ENCODE measurements at places on chromosomes 13 and 19.

DNA sequence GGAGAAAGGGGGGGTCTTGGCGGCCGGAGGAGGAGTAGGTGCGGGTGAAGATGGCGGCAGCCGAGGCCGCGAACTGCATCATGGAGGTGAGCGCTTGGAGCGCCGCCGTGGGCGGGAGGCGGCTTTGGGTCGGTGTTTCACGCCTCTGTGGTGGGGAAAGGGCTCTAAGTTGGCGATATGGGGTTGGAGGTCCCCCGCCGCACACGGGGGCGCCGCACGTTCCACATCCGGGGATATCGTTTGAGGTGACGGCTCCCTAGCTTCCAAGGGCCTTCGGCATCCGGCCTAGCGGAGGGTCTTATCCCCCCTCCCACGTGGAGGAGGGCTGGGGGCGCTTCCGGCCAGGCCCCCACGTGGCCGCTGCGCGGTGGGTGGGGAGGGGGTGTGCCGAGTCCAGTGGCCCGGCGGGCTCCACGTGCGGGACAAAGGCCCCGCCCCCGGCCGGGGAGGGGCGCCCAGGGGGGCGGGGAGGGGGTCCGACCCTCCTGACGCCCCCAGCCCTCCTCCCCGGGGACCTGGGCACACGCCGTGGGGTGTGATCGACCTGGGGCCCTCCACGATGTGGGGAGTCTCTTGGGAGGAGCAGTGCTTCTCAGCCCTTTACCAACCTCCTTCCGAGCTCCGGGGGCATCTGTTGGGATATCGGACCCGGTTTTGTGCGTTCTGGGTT, at the start of gene PRMT1:
TSS of gene PRMT1 (plus strand) at position 41 of the 670 bp plus-strand sequence. CDS start at position 51, 10 bp downstream.
- DNase-seq = peak; percentile 64

- no peak for DNase-seq
Observed at GRCh38 chr13:98214707-98215106, 37.6 kb upstream of the RNF113B start.

- DNase-seq = peak; percentile 90
Observed at GRCh38 chr19:51338563-51339312, 3.2 kb downstream of the VSIG10L start.

DNA sequence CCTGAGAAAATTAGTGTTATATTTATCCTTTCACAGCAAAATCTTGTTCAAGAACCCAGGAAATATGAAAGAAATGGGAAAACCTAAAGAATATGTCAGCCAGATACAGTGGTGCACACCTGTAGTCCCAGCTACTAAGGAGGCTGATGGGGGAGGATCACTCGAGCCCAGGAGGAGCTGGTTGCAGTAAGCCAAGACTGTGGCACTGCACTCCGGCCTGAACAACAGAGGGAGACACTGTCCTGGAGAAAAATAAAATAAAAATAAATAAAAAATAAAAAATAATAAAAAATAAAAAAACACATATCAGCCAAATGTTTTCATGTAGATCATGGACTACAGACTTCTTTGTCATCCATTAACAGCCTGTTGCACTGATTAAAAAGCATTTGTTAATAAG, 244.8 kb upstream of the KLHL1 start:
- DNase-seq = no peak

DNA sequence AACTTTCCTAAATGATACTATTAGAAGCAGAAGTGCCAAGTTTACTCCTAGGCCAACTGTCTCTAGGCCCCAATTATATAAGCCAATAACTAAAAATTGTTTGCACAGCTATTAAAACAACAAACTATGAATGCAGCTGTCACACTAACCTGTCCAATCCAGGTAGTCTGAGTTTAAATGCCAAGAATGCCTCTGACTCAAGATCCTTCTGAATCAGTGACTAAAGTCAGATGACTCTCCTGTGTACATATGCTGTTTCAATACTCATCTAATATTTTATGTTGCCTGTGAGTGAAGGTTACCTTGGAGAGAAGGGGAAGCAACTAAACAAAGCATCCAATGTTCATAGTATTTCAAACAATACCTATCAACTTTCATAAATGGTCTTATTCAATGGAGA, 257.0 kb downstream of the ENOX1 start:
- no peak for DNase-seq

- DNase-seq = no peak
Observed at GRCh38 chr13:46296921-46297320, 85.2 kb downstream of the LRRC63 start.

DNA sequence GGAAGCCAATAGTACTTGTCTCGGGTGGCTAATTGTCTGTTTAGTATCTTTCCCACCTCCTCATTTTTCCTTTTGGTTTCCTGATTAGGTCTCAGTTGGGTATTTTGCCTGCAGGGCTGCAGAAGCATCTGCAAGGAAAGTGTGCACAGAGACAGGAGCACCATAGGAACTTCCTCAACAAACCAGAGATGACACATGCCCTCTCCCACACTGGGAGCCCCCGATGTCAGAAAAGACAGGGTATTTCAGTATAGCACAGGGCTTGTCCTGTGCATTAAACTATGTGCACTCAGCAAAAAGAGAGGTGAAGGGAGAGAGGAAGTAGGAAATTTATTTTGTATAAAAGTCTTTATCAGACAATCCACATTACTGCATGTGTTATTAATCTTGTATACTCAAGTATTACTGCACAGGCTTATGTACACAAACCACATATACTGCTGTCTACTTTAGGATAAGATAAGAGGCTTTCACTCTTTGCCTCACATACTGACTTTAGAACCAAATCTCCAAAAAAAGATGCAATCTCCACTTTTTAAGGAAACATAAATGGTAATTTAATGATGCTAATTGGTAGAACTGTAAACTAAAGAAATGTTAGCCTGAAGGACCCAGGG, 501.0 kb downstream of the FOXO1 start:
- DNase-seq = no peak

DNA sequence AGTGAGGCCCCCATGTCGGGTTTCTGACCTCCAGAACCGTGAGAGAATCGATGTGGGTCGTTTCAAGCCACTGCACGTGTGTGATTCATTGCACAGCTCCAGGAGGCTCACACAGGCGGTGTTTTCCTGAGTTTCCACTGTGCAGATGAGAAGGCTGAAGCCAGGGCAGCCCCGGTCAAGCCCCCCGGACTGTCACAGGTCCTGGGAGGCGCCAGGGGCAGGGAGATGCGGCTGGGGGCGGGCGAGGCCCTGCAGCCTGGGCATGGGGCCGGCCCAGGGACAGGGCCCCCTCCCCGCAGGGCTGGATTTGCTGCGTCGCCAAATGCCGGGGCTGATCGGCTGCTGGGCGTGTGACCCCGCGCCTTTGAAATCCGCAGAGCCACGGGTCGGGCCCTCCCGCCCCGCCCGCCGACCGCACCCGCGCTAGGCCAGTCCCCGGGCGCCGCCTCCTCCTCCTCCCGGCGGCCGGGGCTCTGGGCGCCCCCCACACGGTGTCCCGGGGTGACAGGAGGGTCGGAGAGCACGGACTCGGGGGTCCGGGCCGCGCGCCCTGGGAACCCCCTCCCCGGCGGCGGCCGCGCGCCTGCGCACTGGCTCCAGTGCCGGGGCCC, 9.9 kb upstream of the MKNK2 start:
- DNase-seq = peak; percentile 42

DNA sequence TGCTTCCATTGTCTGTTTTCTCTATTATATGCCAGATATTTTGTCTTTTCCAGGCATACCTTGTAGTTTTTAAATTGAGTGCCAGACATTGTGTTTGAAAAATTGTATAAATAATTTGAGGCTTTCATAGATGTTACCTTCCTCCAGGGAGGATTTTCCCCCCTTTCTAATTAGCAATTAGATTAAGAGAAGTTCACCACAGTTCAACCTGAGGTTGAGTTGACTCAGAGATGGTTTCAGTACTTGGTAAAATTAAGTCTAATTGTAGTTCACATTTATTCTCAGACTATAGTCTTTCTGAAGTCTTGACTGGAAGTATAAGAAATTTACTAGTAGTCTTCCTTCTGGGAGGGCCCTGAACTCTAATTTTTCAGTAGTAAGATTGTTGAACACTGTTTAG, 104.1 kb upstream of the SCEL start:
- no peak for DNase-seq

GRCh38 chr19:18796239-18796638, 5.1 kb upstream of the COMP start:
- peak; percentile 19 for DNase-seq

DNA sequence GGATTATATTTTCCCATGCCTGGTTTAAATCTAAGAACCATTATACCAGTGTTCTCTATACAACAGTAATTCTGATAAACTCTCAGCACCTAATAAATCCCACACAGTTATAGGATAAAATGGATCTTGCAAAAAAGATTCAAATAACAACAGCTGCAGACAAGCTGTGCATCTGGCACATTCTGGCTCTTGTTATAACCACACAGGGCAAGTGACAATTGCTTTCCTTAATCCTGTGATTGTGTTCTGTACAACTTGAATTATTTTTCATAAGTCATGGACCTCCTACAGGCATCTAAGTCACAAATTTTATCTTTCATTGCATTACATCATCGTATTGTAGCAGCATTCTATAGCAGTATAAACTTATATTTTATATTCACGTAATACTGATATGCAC, 948.3 kb downstream of the SLITRK1 start:
- no peak for DNase-seq

DNA sequence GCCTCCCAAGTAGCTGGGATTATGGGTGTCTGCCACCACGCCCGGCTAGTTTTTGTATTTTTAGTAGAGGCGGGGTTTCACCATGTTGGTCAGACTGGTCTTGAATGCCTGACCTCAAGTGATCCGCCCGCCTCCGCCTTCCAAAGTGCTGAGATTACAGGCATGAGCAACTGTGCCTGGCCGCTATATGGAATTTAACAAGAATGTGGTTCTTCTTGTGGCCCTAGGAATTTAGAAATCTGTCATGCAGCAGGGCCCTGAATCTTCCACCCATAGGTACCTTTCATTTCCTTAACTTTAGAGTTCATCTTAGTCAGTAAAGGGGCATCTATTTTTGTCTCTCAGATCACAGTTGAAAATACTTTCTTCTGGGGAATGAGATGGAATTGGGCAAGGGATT, 25.6 kb upstream of the NDFIP2 start:
- DNase-seq = no peak

DNA sequence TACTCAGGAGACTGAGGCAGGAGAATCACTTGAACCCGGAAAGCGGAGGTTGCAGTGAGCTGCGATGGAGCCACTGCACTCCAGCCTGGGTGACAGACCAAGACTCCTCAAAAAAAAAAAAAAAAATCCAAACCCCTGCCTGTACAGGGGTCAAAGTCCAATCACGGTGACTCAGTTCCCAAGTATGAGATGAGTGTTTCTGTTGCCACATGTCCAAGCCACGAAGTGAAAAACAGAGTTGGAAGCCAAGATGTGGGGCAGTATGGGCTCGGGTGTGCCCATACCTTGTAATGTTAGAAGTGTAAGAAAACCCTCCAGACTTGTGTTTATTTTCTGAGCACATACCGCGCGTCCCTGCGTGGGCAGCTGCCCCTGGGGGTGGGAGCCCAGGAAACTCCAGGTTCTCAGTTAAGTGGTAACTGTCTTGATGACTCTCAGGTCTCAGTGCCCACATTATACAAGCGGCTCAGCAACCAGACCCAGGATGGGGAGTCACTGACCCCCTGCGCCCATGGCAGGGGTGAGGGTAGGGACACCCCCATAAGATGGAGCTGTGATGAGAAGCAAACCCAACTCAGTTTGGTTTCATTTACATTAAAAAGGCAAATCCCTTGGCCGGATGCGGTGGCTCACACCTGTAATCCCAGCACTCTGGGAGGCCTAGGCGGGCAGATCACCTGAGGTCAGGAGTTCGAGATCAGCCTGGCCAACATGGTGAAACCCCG, 1.2 kb upstream of the GPX4 start:
- DNase-seq = peak; percentile 89

- no peak for DNase-seq
Observed at GRCh38 chr13:73497430-73497829, 438.6 kb downstream of the KLF5 start.

DNA sequence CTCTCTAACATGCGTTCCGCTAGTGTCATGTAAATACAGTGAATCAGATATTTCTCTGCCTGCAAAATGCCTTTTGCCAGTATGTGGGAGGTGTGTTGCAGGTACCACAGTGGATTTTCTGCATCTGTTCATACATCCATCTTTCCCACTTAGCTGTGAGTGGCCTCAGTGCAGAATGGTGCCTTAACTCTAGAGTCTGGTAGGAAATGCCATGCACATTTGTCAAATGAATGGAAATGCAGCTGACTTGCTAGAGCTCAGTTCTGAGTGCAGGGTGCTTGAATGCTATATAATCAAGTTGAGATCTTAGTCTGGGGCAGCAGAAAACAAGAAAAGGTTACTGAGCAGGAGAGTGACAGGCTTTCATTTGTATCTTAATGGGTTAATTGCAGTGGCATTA, 68.2 kb downstream of the LRCH1 start:
- DNase-seq = no peak

DNA sequence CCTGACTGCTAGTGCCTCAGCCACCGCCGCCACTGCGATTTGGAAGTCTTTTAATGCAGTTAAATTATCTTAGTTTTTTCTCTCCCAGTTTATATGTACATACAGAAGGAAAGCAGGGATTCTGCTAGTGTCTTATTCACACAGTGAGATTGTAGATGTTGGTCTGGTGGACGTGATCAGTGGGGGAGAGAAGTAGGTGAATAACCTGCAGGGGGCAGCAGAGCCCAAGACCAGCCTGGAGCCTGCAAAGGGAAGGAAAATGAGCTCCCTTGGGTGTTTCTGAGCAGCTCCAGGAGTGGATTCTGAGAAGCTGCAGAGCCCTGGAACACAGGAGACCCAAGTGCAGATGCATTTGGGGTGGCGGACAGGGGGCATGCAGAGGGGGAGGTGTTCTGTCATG, 26.3 kb downstream of the ZNF844 start:
- DNase-seq = peak; percentile 62

DNA sequence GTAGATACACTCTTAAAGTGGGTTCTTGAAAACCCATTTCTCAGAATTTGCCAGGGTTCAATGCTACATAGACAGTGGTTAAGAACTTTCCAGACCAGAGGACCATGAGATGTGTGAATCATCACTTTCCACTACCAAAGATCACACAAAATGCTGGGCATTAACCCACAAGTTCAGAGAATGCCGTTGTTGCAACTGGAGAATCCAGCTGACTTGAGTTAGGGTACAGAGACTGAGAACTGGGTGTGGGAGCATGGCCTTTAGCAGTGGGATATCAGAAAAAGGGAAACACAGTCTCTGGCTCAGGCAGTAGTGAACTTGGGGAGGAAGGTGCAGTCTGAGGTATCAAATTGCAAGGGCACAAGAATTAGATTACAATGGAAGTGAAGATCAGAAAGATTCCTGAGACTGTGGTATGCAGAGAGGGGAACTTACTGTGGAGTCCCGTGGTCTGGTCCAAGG, 51.5 kb upstream of the WDFY2 start:
- DNase-seq = peak; percentile 27

DNA sequence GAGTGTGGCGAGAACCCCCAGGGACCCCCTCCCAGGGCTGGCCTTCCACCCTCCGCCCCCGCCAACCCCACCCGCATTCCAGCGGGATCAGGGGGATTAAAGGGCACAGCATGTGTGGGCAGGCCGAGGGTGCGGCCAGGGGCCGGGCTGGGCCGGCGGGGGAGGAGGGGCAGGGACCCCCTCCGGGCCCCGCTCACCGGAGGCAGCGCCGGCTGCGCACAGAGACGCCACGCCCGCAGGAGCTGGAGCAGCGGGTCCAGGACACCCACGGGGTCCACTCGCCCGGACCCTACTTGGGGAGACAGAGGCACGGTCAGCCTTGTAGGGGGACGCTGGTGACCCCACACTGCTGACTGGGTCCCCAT, 2.4 kb downstream of the ADAMTSL5 start:
- DNase-seq = no peak
